ENCODE measurements at places on chromosomes 11 and 22.

DNA sequence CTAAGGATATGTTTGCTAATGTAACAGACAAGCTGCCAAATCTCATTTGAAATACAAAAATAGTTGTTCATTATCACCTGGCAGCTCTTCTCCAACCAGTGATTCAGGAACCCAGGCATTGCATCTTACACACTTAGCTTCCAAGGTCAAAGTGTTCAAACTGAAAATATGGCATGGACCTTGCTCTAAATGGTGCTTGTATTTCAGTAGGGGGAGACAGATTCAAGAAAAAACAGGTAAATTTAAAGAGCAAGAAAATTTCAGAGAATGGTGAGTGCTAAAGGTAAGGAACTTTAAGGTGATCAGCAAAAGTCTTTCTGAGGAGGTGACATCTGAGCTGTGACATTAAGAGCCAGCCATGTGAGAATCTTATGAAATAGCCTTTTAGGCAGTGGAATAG, 82.8 kb upstream of the E2F8 start:
- no peak for DNase-seq

GRCh38 chr11:75733071-75733430, 15.4 kb downstream of the MOGAT2 start:
- no peak for DNase-seq

GRCh38 chr11:106466521-106467080, 389.1 kb downstream of the AASDHPPT start:
- DNase-seq: no peak

- DNase-seq: no peak
These were observed 673 bp downstream of the CDON start for GRCh38 chr11:126061707-126062678.

- DNase-seq: peak; percentile 20
These were observed 28.7 kb downstream of the ARAP1 start for GRCh38 chr11:72723508-72723907.

GRCh38 chr11:19938866-19939265, 221.4 kb downstream of the DBX1 start:
- no peak for DNase-seq

DNA sequence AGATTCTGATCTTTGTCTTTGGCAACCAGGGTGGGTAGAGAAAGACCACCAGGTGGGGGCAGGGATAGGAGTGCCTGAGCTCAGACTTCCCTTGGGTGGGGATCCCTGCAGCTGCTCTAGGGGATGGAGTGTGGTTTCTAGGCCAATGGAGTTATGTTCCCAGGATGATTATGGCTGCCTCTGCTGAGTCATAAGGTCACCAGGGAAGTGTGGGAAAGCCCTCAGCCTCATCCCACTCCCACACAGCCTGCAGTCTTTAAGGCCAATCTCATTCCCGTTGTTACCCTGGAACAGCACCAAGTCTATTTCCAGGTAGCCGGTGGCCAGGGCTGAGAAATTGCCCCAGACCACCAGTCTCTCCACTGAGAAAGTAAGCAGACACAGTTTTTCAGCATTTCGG, 2269.3 kb upstream of the RAG2 start:
- no peak for DNase-seq

- DNase-seq: no peak
These were observed 228.0 kb downstream of the CADM1 start for GRCh38 chr11:115276191-115276590.

GRCh38 chr11:115406404-115406803, 97.8 kb downstream of the CADM1 start:
- DNase-seq: no peak

DNA sequence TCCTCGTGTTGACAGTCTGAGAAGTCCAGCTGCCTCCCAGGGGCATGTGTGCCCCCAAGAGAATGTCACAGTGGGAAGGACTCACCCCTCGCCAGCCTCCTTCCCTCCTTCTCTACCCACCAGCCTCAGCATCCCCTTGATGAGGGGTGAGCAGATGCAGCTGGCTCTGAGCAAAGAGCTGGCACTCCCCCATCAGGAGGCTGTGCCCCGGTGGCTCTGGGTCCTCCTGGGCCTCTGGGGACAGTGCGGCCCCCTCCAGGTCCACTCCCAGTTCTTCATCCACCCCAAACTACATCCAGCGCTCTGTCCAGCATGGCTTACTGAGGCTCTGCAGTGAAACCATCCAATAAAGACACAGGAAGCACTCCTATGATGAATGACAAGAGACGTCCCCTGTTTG, 210.4 kb downstream of the BRD1 start:
- no peak for DNase-seq

DNA sequence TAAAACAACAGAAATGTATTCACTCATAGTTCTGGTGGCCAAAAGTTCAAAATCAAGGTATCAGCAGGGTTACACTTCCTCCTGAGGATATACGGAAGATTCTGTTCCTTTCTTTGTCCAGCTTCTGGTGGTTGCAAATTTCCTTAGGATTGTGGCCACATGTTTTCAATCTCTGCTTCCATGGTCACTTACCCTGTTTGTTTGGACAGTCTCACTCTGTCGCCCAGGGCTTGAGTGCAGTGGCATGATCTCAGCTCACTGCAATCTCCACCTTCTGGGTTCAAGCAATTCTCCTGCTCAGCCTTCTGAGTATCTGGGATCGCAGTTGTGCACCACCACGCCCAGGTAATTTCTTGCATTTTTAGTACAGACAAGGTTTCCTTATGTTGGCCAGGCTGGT, 534.3 kb downstream of the KCNA4 start:
- no peak for DNase-seq

GRCh38 chr22:36397131-36398093, 9.6 kb upstream of the MYH9 start:
- DNase-seq: no peak

DNA sequence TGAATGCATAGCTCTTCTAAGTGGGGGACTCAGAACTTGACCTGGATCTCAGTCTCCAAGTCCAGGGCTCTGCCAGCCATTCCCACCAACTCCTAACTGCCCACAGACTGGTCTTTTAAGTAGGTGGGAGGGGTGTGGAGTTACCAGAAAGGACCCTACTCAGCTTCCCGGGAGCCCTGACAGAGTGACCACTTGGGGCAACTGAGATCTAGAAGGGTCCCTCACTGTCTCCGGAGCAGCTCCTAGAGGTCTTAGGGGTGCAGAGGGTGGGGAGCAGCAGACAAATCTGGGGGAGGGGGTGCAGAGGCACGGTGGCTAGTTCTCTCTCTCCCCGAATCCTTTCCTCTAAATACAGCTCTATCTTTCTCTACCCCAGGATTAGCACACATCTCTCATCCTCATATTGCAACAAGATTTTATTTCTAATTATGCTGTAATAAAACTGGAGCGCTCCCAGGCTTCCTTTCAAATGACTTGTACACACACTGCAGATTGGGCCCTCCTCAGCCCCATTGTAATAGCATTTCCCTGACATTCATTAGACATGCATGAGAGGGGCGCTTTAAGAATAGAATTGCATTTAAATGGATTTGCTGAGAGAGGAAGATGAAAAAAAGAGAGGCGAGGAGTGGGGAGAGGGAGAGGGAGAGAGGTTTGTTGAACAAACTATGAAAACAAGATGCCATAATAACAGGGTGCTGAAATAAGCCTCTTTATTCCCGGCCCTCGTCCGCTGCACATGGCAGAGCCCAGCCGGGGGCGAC, 219.0 kb downstream of the CEP164 start:
- no peak for DNase-seq

DNA sequence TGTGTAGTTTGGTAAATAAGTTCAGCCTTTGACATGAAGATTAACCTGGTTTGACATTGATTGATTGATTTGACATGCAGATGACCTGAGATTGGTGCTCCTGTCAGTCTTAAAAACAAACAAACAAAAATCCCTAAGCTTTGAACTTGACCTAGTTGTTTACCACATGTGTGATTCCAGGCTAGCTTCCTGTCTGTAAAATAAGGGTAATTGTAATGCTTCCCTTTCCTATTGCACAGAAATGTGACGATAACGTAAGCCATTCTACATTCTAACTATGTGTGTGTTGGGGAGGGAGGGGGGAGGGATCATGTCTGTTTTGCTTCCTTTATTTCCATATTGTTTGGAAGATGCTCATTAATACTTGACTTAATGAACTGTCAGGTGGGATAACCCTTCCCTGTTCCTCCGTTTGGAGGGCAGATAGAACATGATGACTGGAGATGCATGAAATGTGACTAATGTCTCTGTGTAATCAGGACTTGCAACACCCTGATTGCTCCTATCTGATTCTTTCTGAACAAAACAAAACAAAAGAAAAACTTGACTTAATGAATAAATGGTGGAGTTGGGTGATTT, 106.1 kb upstream of the CLMP start:
- DNase-seq: no peak

- no peak for DNase-seq
These were observed 156.5 kb downstream of the CEP164 start for GRCh38 chr11:117484156-117484555.

DNA sequence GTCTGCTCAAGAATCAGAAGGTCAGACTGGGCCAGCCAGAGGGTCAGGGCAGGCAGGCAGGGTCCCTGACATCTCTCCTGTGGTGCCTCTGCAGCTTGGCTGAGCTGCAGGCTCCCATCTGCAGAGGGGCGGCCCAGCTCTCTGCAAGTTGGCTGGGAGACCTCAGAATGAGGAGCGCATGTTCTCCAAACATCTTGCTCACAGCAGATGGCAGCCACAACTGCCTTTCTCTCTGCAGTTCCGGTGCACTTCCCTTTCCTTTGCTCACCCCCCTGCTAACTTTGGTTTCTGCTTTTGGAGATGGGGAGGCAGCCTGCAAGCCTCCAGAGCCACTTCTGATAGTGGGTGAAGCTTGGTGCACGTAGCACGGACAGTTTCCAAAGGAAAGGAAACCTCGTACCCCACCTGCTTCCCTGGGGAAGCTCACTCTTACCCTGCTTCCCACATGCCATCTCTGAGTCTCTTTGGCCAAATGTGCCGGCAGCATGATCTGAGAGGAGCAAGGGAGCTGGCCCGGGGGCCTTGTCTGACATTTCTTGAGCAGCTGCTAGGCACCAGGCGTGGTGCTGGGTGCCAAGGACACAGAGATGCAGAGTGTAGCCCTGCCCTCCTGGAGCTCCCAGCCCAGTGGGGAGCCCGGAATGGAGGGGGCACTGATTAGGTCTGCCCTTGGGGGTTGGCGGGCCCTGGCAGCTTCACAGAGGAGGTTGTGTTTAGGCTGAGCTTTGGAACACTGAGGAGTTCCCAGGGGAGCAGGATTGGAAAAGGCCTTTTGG, 18.2 kb downstream of the DAGLA start:
- DNase-seq: no peak

Measured in hematopoietic multipotent progenitor cell treated with erythropoietin and hydrocortisone succinate and interleukin-3 and kit ligand, for 15 days (in vitro differentiated cells).